ENCODE measurements at places on chromosomes 7 and 10. TPM values are rescaled to one million over a fixed set of nuclear protein-coding genes. Genes with fewer than 3 reads are reported as not detected.

GRCh38 chr10:16809074-16809718 is 8.0 kb downstream of the RSU1 start:
- no peak for ATAC-seq

DNA sequence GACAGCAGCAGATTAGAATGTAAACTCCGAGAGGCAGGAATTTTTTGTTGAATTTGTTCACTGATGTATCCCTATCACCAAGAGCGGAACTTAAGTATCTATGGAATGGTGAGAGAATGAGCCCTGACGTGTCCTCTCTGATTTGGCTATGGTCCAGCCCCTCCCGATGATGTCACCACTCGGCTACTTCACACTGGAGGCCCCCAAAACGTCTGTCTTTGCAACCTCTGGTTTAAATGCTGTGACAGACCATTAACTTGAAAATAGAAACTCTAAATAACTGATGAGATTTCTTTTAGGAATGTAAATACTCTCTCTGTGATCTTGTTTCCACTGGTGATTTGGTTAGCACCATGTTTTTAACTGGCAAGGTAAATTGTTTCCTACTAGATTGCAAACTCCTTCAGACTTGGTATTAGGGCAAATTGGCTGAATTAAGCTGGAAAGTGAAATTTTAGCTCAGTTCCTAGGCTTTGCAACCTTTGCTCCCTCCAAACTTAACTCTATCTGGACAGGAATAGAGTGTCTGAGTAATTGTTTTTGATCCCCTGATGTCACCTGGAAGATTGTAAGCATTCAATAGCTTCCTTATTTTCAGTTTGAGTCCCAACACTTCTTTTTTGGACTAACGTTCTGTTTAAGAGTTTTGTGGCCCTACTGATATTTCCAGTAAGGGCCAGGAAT is 19.1 kb downstream of the SLC16A12 start:
- peak; percentile 55 for ATAC-seq

- no peak for ATAC-seq
Measured at GRCh38 chr7:132049462-132050304, 493.3 kb upstream of the PODXL start.

- ATAC-seq = no peak
Measured at GRCh38 chr10:27192284-27192683, 37.1 kb downstream of the MASTL start.

GRCh38 chr10:87692956-87693484 is 33.3 kb downstream of the PAPSS2 start:
- no peak for ATAC-seq

DNA sequence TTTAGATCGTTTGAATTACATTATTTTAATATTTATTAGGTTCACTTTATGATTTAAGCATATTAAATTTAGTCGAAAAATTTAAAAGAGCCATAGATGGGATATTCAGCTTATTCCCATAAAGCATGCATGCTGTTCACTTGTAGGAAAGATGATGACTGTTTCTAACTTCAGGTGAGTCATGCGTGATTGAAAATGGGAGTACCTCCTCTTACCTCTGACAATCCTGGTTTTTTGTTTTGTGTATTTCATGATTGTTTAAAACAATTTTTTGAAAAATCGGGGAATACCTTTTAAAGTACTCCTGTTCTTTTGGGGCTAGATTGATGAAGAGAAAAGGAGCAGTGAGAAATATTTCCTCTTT is 1.4 kb downstream of the TNKS2 start:
- no peak for ATAC-seq

- no peak for ATAC-seq
Measured at GRCh38 chr7:46957195-46957594, 624.7 kb downstream of the TNS3 start.

GRCh38 chr7:8133188-8133848 is 128.6 kb downstream of the ICA1 start:
- no peak for ATAC-seq

- no peak for ATAC-seq
Measured at GRCh38 chr7:13259930-13260329, 572.5 kb downstream of the ARL4A start.

DNA sequence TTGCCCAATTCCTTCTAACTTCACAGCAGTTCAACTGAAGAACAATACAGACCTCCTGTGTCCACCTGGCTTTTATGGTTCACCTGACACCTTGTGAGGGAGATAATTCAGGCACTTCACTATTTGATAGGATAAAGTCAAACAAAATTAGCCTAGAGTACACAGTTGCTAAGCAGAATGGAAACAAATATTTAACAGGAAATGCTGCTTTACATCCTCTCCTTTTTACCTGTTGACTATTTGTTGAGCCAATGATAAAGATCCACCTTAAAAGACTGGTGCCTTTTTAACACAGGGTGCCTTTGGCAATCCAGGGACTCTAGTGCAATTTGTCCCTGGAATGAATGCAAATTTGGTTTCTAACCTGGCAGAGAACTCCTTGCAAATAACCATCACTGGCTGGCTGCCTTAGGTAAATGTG is 39.8 kb downstream of the ITPRID1 start:
- ATAC-seq = no peak

DNA sequence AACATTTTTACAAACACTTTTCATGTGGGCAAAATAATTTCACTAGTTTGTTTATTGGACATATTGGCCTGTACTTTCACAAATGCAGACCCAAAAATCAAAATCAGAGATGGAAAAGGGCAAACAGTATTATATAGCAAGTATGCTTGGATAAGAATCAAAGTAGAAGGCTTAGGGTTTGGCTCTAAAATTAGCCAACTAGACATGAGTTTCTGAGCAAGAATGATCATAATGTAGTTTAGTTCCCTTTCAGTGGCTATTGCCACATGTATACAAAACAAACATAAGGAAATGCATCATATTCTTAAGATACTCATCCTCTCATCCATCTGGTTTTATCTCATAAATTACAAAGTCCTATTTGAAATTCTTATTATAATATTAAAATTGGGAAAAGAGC is 132.5 kb downstream of the IMMP2L start:
- no peak for ATAC-seq

- ATAC-seq = no peak
Measured at GRCh38 chr10:4662576-4663161, 163.3 kb upstream of the AKR1E2 start.

GRCh38 chr7:22302951-22303423 is 54.0 kb downstream of the RAPGEF5 start:
- ATAC-seq = no peak

GRCh38 chr10:349081-349480 is 213.8 kb downstream of the ZMYND11 start:
- ATAC-seq = no peak

DNA sequence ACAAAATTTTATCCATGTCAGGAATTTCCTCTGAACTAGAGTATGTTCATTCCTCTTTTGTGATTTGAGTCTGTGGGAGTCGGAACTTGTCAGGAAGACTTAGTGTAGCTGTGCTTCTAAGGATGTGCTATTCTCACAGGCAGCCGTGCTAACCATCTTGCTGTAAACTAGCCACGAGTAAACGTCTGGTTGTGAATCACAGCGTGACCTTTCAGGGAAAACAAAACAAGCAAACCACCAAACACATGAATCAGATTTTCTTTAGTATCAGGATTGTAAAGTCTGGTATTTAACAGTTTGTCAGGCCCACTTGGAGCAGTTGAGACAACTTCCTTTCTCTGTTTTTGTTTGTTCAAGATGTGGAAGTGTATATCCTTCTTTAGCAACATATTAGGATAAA is 32.0 kb downstream of the AUTS2 start:
- ATAC-seq = no peak

DNA sequence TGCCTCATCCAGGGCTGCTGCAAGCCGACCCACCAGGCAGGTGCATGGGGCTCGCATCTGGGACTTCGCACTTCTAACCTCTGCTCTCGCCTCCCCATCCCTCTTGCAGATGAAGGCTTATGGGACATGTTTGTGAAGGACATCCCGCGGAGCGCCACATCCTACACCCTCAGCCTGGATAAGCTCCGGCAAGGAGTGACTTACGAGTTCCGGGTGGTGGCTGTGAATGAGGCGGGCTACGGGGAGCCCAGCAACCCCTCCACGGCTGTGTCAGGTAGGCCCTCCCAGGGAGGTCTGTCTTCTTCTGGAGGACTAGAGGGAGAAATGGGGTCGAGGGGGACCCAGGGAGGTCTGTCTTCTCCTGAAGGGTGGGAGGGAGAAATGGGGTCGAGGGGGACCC is 448.9 kb upstream of the FOXK1 start:
- no peak for ATAC-seq

DNA sequence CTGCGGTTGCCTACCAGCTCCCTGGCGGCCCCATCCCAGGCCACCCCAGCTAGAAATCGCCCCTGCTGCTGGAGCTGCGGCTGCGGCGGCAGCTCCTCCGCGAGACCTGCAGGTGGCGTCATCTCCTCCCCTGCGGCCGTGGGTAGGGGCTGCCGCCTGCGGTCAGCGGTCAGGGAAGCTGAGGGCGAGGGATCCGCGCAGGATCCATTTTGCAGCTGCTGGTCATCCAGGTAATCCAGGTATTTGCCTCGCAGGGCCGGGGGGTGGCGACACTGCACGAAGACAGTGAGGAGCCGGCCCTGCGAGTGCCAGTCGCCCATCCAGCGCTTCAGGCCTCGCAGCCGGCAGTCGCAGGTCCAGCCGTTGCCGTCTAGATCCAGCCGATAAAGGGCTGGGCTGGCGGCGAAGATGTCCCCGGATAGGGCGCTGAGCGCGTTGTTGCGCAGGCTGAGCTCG is 1.5 kb downstream of the TRIL start:
- peak; percentile 65 for ATAC-seq

- ATAC-seq = peak; percentile 75
Measured at GRCh38 chr10:78248651-78249464, 215.2 kb downstream of the RPS24 start.

DNA sequence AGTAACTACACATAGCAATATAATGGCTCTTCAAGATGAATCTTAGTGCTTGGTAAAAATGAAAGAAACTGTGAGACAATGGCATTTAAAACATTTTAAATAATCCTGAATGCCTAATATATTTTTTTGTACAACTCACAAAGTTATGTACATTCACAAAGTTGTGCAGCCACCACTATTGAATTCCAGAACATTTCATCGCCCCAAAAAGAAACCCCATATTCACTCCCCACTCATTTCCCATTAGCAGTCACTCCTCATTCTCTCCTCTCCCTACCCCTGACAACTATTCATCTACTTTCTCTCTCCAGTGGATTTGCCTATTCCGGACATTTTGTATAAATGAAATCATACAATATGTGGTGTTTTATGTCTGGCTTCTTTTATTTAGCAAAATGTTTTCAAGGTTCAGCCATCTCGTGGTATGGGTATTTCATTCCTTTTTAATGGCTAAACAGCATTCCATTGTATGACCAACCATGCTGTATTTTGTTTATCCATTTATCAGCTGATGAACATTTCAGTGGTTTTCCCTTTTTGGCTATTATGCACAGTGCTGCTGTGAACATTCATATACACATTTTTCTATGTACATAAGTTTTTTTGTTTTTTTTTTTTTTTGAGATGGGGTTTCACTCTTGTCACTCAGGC is 34.7 kb downstream of the ENTPD7 start:
- no peak for ATAC-seq

GRCh38 chr10:42367532-42368230 is 270.7 kb downstream of the ZNF33B start:
- peak; percentile 81 for ATAC-seq

GRCh38 chr7:73876361-73876760 is 15.4 kb downstream of the TMEM270 start:
- no peak for ATAC-seq

GRCh38 chr7:106794276-106795083 is 70.6 kb upstream of the PIK3CG start:
- ATAC-seq = no peak

GRCh38 chr7:132882714-132883428 is 199.0 kb downstream of the CHCHD3 start:
- no peak for ATAC-seq

- ATAC-seq = no peak
Measured at GRCh38 chr7:114112806-114113205, 194.0 kb upstream of the PPP1R3A start.

NXPH1 gene
- not detected for total RNA-seq

TDRD1 gene
- 0.12 TPM for total RNA-seq

PRSS58 gene
- total RNA-seq = not detected

TRPV6 gene
- not detected for total RNA-seq

GRID1 gene
- 1.8 TPM for total RNA-seq

KDM7A gene
- total RNA-seq = 22.2 TPM

PDZD7 gene
- total RNA-seq = not detected

FAM180A gene
- 8.5 TPM for total RNA-seq

SPDYE2 gene
- total RNA-seq = not detected

NAT16 gene
- not detected for total RNA-seq

TUBAL3 gene
- total RNA-seq = not detected

SCD gene
- total RNA-seq = 25.2 TPM

DENND10 gene
- 42.5 TPM for total RNA-seq

FKBP9 gene
- total RNA-seq = 135 TPM

PRF1 gene
- total RNA-seq = 2.0 TPM
